ENCODE measurements at places on chromosomes 6 and 20. TPM values are rescaled to one million over a fixed set of nuclear protein-coding genes. Genes with fewer than 3 reads are reported as not detected.
A peak's percentile ranks its signal among the peaks of the same experiment; 100 is the strongest.

Gene KIF25
- not detected for total RNA-seq

Gene TREM1
- total RNA-seq = 2.8 TPM

Gene HTR1E
- total RNA-seq = not detected

Gene GRIK2
- not detected for total RNA-seq

Gene BFSP1
- total RNA-seq = 0.42 TPM

GRCh38 chr6:81384921-81385320 lies 367.6 kb downstream of the TENT5A start:
- no peaks in the 10 kb centered on the region for H3K36me3 ChIP-seq
- H3K4me1 ChIP-seq = no peaks in the 10 kb centered on the region

GRCh38 chr6:28980137-28980851 lies 24.8 kb downstream of the ZNF311 start:
- H3K4me3 ChIP-seq = peak overlapping the region; percentile 88
- H3K27me3 ChIP-seq = no peaks in the 10 kb centered on the region
- DNase-seq = no peak
- peaks cover 23% of the 10 kb centered on the region for H3K4me1 ChIP-seq
- no peaks in the 10 kb centered on the region for H3K36me3 ChIP-seq
- H3K27ac ChIP-seq = no peak overlapping the region

- no peaks in the 10 kb centered on the region for H3K27me3 ChIP-seq
- H3K27ac ChIP-seq = no peak overlapping the region
- no peak overlapping the region for H3K4me3 ChIP-seq
These were observed 358.4 kb downstream of the BTBD3 start for GRCh38 chr20:12276011-12276673.

GRCh38 chr20:48623906-48624265 lies 203.9 kb downstream of the PREX1 start:
- no peaks in the 10 kb centered on the region for H3K27me3 ChIP-seq
- peaks cover 30% of the 10 kb centered on the region for H3K4me1 ChIP-seq
- peaks cover 46% of the 10 kb centered on the region for H3K36me3 ChIP-seq
- H3K27ac ChIP-seq = no peak overlapping the region
- H3K4me3 ChIP-seq = no peak overlapping the region
- DNase-seq = no peak

DNA sequence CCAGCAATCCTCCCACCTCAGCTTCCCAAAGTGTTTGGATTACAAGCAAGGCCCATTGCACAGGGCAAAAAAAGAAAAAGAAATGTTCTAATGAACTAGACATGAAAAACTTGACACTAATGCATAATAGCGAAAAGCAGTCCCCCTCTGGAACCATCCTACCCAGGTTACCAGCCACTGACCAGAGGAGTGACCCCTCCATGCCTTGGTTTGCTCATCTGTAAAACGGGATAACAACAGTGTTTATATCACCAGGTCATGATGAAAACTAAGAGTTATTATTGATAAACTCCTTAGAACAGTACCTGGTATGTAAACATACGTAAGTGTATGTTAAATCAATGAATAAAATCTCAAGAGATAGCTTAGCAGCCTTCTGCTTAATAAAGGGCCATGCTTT lies 3.3 kb upstream of the NHSL1 start:
- DNase-seq = no peak
- no peaks in the 10 kb centered on the region for H3K36me3 ChIP-seq
- H3K27me3 ChIP-seq = peaks cover 3% of the 10 kb centered on the region
- H3K27ac ChIP-seq = no peak overlapping the region
- H3K4me3 ChIP-seq = no peak overlapping the region

All from CD4-positive, alpha-beta T cell (primary cell).